RWPE1 (cell line): ENCODE measurements at places on chromosomes 6 and 20.

DNA sequence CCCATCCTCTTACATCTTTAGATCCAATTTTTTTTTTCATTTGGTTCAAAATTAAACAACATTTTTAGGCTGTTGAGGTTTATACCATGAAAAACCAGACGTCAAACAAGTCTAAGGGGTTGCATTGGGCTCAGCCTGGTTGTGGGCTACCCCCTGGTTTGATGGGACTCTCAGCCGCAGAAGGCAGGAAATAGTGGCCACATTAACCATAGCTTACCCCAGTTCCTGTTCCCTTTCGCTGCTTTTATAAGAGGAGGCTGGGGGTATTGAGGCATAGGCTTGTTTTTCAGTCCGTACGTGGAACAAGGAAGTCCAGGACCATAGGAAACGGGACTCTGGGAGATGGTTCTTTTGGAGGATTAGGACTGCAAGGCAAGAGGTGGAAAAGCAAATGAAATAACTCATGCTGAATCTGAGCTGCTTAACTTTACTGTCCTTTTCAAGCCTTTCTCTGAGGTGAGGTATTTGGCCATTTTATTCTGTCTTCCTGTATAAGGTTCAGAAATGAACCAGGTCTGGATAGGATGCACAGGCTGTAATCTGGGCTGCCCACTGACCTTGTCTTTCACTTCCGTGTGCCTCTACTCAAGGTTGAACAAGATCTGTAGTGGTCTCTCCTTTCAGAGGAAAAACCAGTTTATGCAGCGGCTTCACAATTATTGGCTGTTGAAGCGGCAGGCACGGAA lies 7.7 kb downstream of the BRPF3 start:
- no peak for DNase-seq

DNA sequence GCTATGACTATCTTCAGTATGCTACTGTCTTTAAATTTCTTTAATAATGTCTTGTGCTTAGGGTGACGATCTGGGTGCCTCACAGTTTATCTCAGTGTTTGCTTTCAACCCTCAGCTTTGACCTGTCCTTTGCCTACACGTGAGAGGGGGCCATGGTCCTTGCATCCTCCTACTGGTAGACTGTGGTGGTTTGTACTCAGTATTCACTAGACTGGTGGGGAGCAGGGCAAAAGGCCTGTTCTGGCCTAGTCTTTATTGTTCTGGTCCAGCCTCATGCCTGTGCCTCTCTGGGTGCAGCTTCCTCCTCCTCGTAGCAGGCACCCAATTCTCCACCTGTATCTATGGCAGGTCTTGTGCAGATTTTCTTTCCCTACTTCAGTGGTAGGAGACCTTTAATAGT lies 354.9 kb downstream of the CD109 start:
- no peak for DNase-seq

- no peak for DNase-seq
Observed at GRCh38 chr6:109117346-109118035, 22.2 kb downstream of the CEP57L1 start.

DNA sequence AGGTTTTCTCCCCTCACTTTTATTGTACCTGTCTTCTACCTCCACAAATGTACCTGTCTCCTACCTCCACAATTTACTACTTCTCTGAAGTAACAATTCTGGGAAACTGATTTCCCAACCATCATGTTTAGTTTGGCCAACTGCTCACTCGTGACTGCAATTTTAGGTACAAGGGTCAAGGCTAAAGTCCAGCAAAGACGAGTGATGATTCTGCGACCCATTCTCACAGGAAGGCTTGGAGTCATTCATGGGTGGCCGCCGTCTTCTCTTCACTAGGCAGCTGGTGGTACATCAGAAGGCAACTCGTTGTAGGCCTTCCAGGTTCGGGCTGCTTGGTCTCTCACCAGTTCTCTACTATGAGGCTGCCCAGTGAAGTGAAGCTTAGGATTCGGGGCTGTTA lies 483.8 kb upstream of the JARID2 start:
- DNase-seq, result no peak

DNA sequence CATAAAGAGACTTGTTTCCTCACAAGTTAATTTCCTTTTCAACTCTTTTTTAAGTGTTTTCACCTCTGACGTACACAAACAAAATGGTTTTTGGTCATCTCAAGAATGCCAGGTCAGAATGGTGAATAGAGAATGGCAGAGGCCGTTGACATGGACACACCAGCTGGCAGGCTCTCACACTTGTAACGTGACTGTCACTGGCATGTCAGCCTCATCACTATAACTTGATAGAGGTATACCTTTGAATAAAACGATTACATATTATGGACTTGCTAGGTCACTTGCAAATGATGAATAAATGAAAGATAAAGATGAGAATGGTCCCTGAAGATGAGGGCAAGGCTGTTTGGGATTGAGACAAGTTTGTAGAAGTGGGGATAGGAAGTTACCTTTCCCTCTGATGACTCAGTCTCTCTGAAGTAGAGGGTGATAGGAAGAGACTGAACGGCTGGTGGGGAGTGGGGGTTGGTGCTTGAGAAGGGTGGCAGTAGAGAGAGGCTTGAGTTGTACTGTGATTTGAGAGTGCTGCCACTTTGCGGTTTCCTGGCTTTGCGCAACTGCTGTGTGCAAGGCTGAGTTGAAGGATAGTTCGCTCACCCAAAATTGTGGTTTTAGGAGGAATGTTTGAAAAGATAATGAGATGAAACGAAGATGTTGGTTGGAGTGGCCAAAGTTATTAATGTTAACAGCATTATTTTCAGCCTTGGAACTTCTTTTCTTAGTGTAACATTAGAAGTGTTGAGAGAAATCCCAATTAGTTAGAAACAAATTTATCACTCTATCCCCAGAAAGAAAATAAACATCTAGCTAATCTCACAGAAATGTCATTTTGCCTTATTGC lies 30.3 kb downstream of the TBPL1 start:
- DNase-seq, result no peak

GRCh38 chr6:1226277-1227099 lies 85.4 kb upstream of the FOXQ1 start:
- DNase-seq, result no peak

DNA sequence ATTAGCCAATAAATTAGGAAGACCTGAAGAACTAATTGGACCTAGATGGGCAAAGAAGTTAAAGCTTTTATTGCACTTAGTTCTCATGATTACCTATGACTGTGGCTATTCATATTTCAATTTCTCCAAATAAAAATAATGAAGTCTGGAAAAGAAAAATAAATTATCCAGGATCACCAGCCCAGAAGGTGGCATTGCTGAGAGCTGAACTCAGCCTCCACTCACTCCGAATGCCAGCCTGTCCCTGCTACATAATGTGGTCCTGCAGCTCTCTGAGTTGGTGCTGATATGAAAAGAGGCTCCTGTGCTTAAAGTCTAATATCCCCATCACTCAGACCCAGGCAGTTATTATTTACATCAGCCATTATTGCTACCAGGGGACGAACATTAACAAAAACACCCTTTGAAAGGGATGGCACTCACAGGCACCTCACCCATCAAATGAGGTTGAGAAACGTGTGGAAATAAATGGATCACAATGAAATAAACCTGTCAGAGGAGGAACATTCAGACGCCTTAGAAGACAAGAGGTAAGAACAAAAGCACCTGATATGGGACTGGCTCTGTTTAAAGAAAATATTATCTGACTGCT lies 649.7 kb upstream of the CHD6 start:
- DNase-seq, result no peak

- peak; percentile 79 for DNase-seq
Observed at GRCh38 chr6:7541175-7542064, at the start of gene DSP. DSP (plus strand) TSS chr6:7541671; CDS start chr6:7541916, 245 bp downstream.

- DNase-seq, result no peak
Observed at GRCh38 chr6:21883595-21884328, 290.2 kb downstream of the SOX4 start.

GRCh38 chr6:74137911-74138310 lies 441.9 kb downstream of the CD109 start:
- no peak for DNase-seq

- no peak for DNase-seq
Observed at GRCh38 chr6:139510040-139510790, 135.8 kb upstream of the CITED2 start.

- no peak for DNase-seq
Observed at GRCh38 chr6:100846276-100846675, 34.9 kb downstream of the ASCC3 start.

DNA sequence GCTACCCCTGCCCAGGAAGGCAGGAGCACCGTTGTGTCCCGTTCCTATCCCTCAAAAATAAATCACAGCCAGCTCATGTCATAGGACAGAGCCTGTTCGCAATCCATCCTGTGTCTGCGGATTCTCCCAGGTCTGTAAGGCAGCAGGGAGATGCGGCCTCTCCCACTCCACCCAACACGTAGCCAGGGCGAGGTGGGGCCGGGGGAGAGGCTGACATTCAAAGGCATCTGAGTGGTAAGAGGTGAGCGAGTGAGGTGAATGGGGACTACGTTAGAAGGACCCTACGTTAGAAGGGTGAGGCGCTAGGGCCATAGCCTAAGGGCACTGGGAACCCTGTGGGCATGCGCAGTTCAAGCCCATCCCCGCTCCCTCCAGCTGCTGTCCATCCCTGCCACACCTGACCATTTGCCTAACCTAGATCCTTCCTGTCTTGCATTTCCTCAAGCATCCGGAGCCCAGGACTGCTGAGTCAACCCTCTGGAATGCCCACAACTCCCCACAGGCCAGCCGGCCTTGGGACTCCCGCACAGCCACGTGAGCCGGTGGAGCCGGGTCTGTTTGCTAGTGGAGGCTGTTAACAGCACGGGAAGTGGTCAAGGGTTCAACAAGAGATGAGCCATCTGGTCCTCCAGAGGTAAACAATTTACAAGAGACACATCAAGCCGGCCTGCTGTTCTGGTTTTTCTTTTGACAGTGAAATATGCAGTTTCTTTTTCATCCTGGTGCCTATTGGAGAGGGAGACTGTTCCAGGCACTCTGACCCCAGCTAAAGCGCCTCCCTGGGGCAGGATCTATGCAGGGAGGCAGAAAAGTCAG lies 45.9 kb downstream of the RIPOR3 start:
- peak; percentile 100 for DNase-seq

- peak; percentile 45 for DNase-seq
Observed at GRCh38 chr6:96899019-96899418, 1.3 kb upstream of the NDUFAF4 start.

- no peak for DNase-seq
Observed at GRCh38 chr6:132204591-132204990, 196.7 kb downstream of the MOXD1 start.

- DNase-seq, result no peak
Observed at GRCh38 chr20:46334303-46334904, 26.1 kb upstream of the CDH22 start.

- peak; percentile 45 for DNase-seq
Observed at GRCh38 chr20:54668271-54669039, 193.1 kb downstream of the DOK5 start.

DNA sequence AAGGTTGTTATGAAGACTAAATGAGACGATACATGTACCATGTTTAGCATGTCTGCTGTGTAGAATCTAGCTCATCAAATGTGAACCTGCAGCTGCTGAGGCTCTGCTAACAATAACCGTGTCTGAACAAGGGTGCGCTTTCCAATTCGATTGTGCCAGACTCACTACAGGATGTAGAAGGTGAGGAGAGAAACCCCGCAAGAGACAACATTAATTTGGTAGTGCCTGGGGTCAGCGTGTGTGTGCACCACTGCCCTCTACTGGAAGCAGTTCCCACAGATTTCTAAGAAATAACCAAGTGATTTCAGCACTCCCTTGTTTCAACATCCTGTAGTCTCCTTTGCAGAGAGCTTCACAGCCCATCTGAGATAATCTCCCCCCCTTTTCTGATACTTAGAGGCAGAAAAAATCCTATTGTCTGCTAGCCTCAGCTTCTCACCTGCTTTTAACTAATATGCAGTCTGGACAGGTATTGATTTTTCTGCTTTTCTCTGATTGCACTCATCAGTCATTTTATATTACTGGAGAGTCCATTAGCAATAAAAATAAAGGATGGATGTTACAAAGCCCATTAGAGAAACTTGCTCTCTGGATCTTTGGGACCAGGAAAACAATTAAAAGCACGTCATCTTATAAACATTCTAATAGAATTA lies 96.7 kb upstream of the BACH2 start:
- peak; percentile 53 for DNase-seq

- no peak for DNase-seq
Observed at GRCh38 chr6:143196525-143197225, 136.0 kb downstream of the AIG1 start.

DNA sequence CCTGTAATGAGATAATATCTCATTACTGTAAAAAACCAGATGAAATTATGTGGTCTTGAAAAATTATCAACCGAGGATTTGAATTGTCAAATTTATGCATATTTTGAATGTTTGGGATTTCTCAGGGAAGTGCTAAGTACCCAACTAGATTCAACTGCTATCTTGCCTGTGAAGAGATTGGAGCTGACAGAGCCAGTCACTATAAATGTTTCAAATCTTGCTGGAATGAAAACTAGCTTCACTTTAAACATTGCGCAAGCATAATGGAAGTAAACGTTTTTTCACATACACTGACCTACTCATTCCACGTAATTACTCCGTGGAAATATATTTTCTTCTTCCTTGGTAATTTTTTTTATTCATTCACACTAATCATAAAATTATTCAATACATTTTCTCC lies 46.7 kb downstream of the TMEM170B start:
- no peak for DNase-seq

GRCh38 chr6:25454136-25454535 lies 175.0 kb downstream of the CARMIL1 start:
- DNase-seq, result no peak
